Omental fat pad (tissue), 4 donors: ENCODE measurements at places on chromosomes 12 and 14.

DNA sequence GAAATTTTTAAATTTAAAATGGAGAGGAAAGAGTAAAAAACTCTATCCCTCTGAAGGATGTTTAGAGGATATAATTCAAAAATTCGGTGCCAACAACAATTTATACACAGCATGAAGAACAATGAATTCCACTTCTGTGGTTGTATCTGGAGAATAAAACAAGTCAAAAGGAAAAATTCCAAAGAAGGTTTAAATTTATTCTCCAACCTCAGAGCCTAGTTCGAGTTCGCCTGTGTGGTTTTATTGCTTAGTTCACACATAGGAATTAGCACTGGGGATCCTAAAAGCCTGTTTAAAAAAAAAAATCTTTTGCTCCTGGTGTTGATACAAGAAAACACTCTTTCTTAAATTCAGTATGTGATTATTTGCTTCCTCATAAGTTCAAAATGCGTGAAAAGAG lies 79.2 kb downstream of the LLPH start:
- DNase-seq, result no peak

DNA sequence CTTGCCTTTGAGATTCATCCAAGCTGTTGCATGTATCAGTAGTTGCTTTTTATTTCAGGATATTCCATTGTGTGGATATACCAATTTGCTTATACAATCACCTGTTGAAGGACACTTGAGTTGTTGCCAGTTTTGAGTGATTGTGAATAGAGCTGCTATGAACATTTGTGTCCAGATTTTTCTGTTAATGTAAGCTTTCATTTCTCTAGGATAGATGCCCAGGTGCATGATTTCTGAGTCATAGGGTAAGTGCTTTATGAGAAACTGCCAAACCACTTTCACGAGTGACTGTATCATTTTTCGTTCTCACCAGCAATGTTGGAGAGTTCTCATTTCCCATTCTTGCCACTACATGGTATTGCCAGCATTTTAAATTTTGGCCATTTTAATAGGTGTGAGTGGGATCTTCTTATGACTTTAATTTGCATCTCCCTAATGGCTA lies 434.6 kb upstream of the RGS6 start:
- DNase-seq, result no peak

- no peak for DNase-seq
Observed at GRCh38 chr14:42676636-42677035, 1070.0 kb downstream of the LRFN5 start.

DNA sequence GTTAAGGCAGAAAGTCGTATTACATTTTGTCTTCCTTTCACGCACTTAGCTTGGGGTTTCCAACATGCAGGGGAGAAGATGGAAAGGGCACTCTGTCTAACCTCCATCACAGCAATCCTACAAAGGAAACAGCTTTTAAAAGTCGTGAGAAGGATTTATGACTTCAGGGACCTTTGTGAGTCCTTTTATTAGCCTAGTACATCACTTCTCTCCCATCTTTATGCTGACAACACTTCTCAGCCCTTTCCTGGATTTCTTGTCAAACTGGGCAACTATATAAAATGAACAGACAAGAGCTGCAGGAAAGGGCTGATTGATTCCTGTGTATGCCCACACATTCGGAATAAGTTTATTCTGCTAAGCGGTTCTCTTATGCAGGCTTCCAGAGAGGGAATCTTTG lies 159.0 kb downstream of the DERA start:
- DNase-seq, result no peak
